ENCODE measurements at places on chromosomes 6 and 20. TPM values are rescaled to one million over a fixed set of nuclear protein-coding genes. Genes with fewer than 3 reads are reported as not detected.

The RAET1L gene
- not detected for polyA plus RNA-seq

The HDGFL1 gene
- not detected for polyA plus RNA-seq

The OR2B2 gene
- polyA plus RNA-seq = not detected

The B3GALT4 gene
- polyA plus RNA-seq = 11.0 TPM

The DLK2 gene
- 1.1 TPM for polyA plus RNA-seq

The TCF21 gene
- polyA plus RNA-seq = 7.9 TPM

The PACSIN1 gene
- 14.0 TPM for polyA plus RNA-seq

The INSM1 gene
- polyA plus RNA-seq = not detected

The POU5F1 gene
- 0.57 TPM for polyA plus RNA-seq

The TMEM200A gene
- polyA plus RNA-seq = 0.27 TPM

The C20orf144 gene
- 0.05 TPM for polyA plus RNA-seq

The SCAF8 gene
- 11.2 TPM for polyA plus RNA-seq

The HTR1B gene
- polyA plus RNA-seq = not detected

The TSBP1 gene
- polyA plus RNA-seq = not detected

The ABCF1 gene
- 26.8 TPM for polyA plus RNA-seq

The DPPA5 gene
- not detected for polyA plus RNA-seq

The SLC22A3 gene
- polyA plus RNA-seq = 0.88 TPM

The PLCB4 gene
- 9.4 TPM for polyA plus RNA-seq

The ZSWIM1 gene
- 5.5 TPM for polyA plus RNA-seq

Data from right cardiac atrium (tissue), 5 donors.